Stimulated activated CD8-positive, alpha-beta memory T cell treated with anti-CD3 and anti-CD28 coated beads, Interleukin-4, amount 100 ng/mL, for 48 hours (primary cell): ENCODE measurements at places on chromosomes 13 and 19.

DNA sequence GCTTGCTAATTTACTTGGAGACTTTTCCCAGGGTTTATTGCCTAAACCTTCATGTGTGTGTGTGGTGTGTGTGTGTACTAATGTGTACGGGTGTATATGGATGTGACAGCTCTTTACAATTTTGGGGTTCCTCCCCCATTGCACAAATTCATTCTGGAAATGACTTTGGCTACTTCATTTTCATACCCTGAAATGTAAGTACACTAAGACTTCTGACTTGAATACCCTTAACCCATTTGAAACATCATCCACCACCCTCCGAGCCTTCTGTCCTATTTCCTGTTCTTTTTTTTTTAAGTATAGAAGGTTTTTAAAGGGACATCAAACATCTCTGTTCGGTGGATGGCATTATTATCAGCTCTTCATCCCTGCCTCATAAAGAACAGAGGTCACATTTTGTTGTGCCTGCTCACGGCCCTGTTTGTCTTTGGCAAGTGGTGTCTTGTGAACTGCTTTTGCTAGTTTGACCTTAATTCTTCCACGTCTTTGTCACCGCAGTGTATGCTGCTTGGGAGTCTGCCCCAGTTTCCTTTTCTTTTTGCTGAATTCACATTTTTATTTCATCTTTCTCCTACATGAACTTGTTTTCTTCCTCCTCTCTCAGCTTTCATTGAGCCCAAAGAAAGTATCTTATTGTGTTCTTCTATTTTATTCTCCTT, 228.3 kb downstream of the FOXO1 start:
- no peak for DNase-seq

DNA sequence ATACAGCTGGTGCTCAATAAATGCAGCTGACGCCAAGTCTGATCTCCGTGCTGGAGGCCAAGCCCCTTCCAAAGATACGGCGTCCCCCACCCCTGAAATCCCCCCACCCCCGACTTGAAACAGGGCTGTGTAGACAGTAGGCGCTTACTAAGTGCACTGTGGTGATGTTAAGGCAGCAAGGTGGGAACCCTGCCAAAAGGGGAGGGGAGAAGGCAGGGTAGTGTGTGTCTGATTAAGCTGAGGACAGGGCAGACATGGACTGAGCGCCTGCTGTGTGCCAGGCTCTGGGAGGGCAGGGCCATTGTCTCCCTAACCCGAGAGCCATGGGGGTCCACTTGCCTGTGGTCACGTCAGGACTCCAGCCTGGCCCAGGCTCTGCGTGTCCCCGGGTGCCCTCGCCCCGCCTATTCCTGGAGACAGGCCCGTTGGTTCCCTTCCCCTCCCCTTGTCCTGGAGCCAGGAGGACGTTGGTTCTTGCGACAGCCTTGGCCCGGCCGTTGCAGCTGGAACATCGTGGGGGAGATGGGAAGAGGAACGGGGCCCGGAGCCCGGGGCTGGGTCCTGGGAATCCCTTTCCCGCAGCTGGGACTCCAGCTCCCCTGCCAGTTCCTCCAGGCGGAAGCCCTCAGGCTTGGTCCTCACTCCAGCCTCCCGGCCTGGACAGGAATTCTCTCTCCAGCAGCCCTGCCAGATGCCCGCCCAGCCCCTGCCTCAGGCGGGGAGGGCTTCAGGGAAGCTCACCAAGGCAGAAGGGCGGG, 1.7 kb upstream of the ELANE start:
- DNase-seq, result no peak

- DNase-seq, result peak; percentile 87
Measured at GRCh38 chr13:110914331-110915056, 375 bp downstream of the ANKRD10 start.

DNA sequence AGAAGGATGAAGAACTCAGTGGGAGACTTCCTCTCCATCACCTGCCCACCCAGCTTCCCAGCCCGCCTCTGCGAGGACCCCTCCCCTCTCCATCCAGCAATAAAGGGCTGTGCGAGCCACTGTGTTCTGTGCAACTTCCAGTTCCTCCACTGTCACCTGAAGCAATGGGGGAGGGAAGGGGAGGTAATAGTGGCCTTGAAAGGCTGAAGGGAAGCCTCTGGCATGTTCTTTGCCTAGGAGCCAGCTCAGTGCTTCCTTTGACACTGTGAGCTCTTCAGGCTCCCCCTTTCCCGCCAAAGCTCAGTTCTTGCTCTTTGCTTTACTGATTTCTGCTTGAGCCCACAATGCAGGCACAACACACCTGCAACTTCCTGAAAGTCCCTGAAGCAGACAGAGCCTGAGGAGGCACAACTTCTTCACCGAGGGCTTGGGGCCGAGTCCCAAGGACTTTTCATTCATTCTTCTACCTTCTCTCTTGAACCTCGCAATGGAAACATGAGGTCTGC, 73.2 kb upstream of the DOCK9 start:
- no peak for DNase-seq

DNA sequence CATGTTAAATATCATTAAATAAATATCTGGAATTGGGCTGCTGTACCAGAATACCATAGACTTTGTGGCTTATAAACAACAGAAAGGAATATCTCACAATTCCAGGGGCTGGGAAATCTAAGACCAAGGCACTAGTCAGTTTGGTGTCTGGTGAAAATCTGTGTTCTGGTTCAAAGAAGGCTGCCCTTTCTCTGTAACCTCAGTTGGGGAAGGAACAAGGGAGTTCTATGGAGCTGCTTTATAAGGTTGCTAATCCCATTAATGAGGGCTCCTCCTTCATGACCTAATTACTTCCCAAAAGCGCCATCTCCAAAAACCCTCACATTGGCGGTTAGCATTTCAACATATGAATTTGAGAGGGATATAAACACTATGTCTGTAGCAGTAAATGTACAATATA, 480.9 kb downstream of the GPC5 start:
- DNase-seq, result no peak

DNA sequence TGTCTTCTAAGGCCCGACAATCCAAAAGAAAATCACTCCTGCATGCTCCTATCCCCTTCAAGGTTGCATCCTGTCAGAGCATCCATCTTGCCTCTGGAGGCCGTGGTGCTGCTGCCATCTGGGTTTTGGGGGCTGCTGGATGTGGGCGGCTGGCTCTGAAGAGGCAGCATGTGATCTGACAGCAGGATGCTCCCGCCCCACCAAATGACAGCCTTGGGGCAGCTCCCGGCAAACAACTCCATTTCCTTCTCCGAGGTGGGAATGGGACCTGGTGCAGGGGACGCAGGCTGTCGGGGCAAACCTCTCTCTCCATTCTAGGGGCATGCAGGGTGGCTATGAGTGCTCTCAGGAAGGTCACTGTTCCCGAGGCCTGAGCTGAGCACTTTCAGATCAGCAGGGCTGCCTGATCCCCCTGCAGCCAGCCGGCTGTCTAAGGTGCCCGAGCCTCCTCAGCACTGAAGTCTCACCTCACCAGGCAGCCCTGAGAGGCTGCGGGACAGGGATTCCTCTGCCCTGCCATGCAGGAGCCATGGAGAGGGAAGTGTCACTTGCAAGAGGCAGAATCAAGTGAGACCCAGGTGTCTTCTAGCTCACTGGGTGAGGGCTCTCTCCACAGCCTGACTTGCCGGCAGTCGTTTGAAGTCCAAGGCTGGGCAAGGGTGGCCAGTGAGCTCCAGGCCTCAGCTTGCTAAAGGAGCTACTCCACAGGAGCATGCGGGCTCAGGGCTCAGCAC, 28.8 kb downstream of the TSSK6 start:
- DNase-seq, result no peak

GRCh38 chr13:32125221-32125689, 93.7 kb downstream of the FRY start:
- DNase-seq, result no peak

DNA sequence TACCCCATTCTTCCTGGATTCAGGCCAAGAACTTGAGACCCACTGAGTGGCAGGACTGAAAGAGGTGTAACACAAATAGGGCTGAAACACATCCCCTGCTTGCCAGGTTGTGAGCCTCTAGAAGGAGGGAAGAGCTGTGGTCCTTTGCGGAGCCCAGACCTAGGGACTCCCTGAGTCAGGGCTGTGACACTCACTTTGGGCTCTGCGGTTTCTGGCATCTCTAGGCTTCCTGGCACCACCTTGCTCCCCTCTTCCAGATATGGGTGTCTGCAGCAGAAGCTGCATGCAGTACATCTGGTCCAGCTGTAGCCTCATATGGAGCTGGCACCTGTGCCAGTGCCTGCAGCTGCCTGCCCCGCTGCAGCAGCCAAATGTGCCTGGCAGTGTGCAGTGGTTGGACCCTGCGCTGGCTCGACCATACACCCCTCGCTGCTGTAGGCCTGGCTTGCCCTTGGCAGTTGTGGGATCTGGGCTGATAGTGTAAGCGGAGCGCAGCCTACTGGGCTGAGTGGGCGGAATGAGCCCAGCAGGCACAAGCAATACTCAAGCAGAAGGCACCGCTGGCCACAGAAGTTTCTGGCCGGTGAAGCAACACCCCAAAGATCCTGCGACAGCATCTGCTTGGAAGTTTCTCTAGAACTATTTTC, 290.4 kb downstream of the SLITRK6 start:
- DNase-seq, result no peak

- no peak for DNase-seq
Measured at GRCh38 chr13:101709952-101710351, 257.5 kb downstream of the ITGBL1 start.

DNA sequence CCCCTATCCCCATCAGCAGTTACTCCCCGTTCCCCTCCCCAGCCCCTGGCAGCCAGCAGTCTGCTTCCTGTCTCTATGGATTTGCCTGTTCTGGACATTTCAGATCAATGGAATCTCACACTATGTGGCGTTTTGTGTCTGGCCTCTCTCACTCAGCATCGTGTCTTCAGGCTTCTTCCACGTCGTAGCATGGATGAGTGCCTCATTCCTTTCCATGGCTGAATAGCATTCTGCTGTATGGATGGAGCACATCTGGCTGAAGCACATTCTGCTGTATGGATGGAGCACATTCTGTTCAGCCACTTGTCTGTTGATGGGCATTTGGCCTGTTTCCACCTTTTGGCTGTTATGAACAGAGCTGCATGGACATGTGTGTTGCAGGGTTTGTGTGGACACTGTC, 29.5 kb downstream of the CRTC1 start:
- no peak for DNase-seq

GRCh38 chr13:102322211-102322610, 79.6 kb downstream of the FGF14 start:
- DNase-seq, result no peak

GRCh38 chr13:52845334-52845761, 3.1 kb downstream of the PCDH8 start:
- peak; percentile 31 for DNase-seq

DNA sequence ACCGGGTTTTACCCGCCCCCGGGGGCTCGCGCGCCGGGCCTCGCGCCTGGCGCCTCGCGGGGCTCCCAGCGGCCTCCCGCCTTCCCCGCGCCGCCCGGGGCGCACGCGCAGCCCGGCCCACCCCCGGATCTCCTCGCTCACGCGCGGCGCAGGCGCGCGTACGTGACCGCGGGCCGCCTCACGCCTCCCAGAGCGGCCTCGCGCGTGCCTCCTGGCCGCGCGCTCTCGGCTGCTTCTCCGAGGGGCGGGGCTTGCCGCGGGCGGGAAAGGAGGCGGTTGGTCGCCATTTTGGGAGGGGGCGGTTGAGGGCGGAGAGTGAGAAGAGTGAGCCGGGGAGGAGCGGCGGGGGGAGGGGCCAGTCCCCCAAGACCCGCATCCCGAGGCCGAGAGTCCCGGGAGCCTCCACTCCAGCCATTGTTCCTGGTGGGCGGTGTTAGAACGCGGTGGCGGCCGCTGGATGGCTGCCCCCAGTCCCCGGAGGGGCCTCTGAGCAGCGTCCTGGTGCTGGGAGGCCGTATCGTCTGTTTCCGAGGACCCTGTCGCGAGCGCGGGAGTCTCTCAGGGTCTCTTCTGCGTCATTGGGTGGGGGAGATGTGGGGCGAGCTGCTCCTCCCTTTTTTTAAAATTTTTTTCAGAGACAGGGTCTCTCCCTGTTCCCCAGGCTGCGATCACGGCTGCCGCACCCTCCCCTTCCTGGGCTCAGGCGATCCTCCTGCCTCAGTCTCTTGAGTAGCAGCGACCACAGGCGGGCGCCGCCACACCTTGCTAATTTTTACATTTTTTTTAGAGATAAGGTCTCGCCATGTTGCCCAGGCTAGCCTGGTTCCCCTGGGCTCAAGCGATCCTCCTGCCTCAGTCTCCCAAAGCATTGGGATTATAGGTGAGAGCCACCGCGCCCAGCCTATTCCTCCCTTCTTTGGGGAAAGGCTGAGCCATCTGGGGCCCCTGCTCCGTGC, at the start of gene ZNF541:
TSS of gene ZNF541 (minus strand) at position 78 of the 956 bp plus-strand sequence. CDS start 17,292 bp downstream, outside the sequence.
- peak; percentile 80 for DNase-seq

- no peak for DNase-seq
Measured at GRCh38 chr13:60213236-60213744, 49.6 kb upstream of the DIAPH3 start.

- DNase-seq, result no peak
Measured at GRCh38 chr19:4897146-4897545, 5.5 kb downstream of the ARRDC5 start.

GRCh38 chr13:67509018-67509417, 278.9 kb upstream of the PCDH9 start:
- DNase-seq, result no peak

GRCh38 chr13:21060338-21061028, 903 bp downstream of the LATS2 start:
- peak; percentile 33 for DNase-seq

DNA sequence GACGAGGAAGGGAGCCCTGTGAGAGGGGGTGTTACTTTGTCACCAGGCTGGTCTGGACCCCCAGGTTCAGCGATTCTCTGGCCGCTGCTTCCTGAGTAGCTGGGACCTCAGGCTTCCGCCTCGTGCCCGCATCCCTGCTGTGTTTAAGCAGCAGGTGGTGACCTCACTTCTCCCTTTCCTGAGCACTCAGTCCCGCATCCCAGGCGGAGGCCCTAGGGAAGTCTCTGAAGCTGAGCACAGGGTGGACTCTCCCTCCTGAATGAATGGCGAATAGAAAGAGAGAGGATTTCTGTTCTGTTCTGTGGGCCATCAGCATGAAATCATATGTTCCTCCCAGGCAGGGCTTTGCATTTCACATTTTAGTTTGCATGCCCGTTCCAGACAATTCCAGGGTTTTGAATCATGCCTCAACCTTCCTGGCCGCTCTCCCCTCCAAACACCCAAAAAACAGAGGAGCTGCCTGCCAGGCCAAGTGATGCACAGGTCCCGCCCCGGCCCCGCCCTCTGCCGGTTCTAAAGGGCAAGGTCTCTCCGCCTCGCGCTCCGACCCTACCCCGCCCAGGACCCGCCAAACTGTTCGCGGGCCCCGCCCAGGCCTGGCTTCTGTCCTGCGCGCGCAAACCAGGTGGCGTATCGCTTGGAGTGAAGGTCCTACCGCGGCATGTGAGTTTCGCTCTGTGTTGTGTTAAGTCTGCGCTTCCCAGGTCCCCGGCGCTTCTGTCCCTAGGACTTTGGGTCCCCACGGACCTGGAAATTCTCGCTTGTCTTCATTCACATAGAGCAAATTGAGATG, 35.1 kb upstream of the ZNF808 start:
- DNase-seq, result no peak

GRCh38 chr19:11199517-11199916, 2.2 kb upstream of the KANK2 start:
- no peak for DNase-seq

DNA sequence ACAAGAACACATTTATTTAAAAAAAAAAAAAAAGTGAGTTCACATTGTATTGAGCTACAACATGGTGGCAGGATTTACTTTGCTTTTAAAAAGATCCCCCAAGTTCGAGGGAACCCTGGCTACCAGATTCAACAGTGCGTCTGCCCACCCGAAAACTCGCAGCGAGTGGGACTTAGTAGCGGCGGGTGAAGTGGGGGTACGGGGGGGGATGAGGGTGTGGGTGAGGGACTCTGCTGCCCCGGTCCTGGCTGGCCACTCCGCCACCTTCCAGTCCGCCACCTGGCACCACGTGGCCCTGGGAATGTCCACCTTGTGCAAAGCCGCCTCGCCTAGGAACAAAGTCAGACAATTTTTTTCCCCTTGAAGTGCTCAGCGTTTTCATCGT, 19.3 kb upstream of the TINCR start:
- no peak for DNase-seq

GRCh38 chr19:4455719-4456475, 1.7 kb downstream of the UBXN6 start:
- DNase-seq, result no peak
